T-helper 1 cell (primary cell): ENCODE measurements at places on chromosomes 13 and 19.

DNA sequence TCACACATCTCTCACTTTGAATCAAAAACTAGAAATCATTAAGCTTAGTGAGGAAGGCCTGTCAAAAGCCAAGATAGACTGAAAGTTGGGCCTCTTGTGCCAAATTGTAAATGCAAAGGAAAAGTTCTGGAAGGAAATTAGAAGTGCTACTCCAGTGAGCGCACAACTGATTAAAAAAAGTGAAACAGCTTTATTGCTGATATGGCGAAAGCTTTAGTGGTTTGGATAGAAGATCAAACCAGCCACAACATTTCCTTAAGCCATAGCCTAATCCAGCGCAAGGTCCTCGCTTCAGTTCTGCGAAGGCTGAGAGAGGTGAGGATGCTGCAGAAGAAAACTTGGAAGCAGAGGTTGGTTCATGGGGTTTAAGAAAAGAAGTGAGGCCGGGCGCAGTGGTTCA, 7.6 kb downstream of the PCCA start:
- DNase-seq, result no peak

- DNase-seq, result no peak
Observed at GRCh38 chr19:32653599-32653915, 21.4 kb downstream of the ANKRD27 start.

GRCh38 chr19:16660763-16661479, at the start of gene TMEM38A:
Gene TMEM38A (plus strand): TSS chr19:16661139. CDS start chr19:16661218, 79 bp downstream.
- DNase-seq, result peak; percentile 14

DNA sequence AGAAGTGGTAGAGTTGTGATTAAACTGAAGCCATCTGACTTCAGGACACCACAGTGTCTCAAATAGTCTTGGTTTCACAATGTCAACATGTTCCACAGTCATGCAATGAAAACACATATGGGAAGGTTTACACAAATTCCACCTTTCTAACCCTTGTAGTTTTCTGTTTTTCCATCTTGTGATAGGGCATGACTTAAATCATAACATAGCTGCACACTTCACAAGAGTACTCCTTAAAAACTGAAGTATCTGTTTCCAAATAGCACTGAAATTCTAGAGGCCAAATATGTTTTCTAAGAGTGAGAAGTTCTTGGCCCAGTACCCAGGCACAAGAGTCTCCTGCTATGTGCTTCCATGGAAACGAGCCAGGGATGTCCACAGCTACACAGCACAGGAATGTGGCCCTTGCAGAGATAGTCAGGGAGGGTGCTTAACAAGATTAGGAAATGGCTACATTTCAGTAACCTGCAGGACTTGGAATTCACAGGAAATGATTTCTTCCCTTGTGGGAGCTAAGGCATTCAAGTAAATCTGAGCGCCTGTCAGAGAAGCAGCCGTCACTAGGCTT, 269.1 kb downstream of the NDFIP2 start:
- no peak for DNase-seq
